ENCODE measurements at places on chromosomes 12 and 14.

DNA sequence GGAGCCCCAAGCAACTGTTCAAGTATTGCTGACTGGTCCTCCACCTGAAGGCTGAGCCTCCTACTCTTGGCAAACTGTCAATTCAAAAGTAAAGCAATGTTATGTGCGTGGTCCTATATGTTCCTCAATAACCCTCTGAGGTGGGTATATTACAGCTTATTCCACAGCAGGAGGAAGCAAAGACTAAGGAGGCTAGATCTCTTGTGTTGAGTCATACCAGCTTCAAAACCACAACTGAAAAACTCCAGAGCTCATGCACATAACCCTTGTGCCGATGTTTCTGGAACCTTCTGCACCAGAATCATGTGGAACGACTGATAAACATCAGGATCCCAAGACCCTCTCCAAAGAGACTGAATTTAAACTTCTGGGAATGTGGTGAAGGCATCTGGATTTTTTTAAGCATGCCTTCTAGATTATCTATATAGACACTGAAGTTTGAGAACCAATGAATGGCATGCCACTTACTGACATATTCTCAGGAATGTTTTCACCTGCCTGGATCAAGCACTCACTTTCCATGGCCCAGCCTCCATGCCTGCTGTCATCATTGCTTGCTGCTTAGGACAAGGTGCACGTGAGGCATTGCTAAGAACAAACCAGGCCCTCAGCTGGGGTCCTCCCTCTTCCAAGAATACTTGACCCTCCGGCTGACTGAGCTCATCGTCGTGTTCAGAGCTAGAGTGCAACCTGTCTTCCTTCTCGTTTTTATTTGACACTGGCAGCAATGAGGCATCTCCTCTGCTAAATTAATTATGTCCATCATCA is 194.7 kb downstream of the BCL11B start:
- no peak for DNase-seq

GRCh38 chr14:52950410-52950897 is 396 bp downstream of the FERMT2 start:
- DNase-seq: peak; percentile 48

GRCh38 chr12:12563290-12563928 is 746 bp upstream of the DUSP16 start:
- no peak for DNase-seq

- no peak for DNase-seq
Measured at GRCh38 chr12:84070292-84070691, 842.3 kb downstream of the SLC6A15 start.

DNA sequence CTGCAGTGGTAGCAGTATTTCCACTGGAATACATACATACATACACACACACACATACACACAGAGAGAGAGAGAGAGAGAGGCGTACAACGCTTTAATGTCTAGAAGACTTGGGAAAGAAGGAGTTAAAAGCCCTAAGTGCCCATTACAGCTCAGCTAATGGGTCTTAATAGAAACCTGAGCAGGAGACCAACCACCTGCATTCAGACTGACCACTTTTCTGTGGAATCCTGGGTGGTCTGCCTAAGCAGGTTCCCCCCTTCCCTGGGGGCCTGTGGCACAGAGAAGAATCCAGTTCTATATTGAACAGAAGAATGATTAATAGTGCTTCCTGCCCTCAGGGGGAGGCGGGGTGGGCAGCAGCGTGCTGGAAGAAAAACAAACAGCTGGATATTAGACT is 312.4 kb upstream of the PRKD1 start:
- no peak for DNase-seq

GRCh38 chr12:104462931-104463339 is 6.2 kb downstream of the CHST11 start:
- no peak for DNase-seq

GRCh38 chr14:23483236-23483854 is 13.8 kb downstream of the NGDN start:
- peak; percentile 80 for DNase-seq

DNA sequence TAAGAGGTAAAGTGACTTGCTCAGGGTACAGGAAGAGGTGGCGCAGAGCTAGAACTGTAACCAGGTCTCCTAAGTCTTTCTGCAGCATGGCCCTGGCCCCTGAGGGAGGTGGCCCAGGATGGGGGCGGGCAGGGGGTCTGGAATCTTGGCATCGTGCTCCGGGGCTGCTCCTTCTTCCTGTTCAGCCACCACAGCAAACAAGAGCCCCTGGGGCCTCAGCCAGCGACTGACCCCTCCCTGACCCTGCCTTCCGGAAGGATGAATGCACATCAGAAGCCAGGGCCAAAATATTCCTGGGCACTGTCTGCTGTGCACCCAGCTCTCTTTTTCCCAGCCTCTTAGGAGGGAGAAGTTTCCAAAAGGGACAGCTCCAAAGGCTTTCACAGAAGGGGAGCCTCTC is 242.8 kb downstream of the DPF3 start:
- no peak for DNase-seq

DNA sequence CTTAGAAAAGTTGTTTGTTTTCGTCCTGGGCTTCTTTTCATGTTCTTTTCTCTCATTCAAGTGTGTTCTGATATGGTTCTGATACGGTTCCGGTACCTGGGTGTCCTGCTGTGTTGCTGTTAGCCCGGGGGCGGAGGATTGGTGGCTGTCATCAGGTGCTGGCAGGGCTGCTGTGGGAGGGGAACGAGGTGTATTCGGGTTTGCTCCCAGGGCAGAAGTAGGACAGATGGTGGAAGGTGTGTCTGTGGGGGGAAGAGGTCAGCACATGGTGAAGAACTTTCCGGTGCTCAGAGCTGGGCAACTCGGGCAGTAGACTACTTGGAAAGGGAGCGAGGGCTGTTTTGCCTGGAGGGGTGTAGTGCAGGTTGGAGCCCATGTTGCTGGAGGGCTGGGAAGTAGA is 70.2 kb downstream of the SLC25A47 start:
- DNase-seq: no peak

GRCh38 chr14:93984070-93984469 is 7.7 kb upstream of the ASB2 start:
- DNase-seq: no peak
